Breast epithelium (tissue), 4 donors: ENCODE measurements at places on chromosomes 12 and 14.

DNA sequence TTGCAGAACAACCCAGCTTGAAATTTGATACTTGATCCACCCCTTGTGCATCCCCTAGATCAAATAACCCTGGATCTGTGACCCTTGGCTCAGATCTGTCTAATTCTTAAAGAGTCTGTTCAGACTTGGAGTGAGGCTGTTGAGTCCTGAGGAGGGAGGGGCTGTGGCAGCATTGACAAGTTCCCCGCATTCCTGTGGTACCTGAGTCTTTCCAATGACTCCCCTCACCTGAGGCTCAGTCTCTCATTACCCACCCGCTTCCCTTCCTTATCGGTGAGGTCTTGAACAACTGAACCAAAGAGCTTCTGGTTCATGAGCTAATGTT is 16.1 kb upstream of the HDAC7 start:
- peak overlapping the region; percentile 29 for H3K27ac ChIP-seq
- no peak overlapping the region for H3K4me3 ChIP-seq
- H3K4me1 ChIP-seq = peaks cover 9% of the 10 kb centered on the region
- no peaks in the 10 kb centered on the region for H3K27me3 ChIP-seq

GRCh38 chr14:50944647-50945413 is 547 bp upstream of the PYGL start:
- DNase-seq = peak; percentile 61
- H3K4me1 ChIP-seq = no peaks in the 10 kb centered on the region

DNA sequence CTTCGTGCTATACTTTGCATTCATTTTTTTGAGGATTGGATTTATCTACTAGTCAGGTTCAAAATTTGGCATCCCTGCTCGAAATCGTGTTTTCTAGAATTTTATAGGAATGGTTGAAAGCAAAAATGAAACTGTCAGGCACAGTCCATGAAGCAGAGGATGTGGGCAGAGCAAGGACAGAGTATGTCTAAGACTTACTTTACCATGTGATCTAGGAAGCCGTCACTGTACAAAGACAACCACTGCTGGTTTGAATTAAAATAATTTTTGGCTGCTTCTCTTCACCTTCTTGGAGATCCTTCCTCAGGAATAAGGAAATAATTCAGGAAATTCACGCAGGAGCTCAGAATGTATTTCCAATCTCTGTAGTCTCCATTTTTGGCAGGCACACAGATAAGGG is 31.6 kb upstream of the SGPP1 start:
- H3K4me3 ChIP-seq = no peak overlapping the region
- no peaks in the 10 kb centered on the region for H3K4me1 ChIP-seq
- DNase-seq = no peak
- H3K36me3 ChIP-seq = no peaks in the 10 kb centered on the region
- H3K27ac ChIP-seq = no peak overlapping the region

DNA sequence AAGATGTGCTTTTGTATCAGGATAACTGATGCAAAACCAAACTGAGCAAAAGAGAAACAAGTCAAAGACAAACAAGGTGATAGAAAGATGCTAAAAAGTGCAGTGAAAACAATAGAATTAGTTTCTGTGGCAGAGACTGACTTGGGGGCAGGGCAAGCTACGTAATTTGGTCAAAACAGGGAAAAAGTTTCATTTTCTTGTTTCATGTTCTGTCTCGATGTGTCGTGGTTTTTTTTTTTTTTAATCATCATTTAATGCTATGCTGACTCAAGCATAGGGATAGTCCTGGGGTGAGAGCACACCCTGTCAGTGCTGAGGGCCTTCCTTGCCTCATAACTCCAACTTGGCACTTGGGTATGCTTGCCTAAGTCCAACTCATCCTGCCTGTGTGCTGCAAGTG is 144.1 kb upstream of the PTPRQ start:
- no peak for DNase-seq
- H3K36me3 ChIP-seq = no peaks in the 10 kb centered on the region
- H3K27ac ChIP-seq = no peak overlapping the region
- H3K4me3 ChIP-seq = no peak overlapping the region
- H3K4me1 ChIP-seq = no peaks in the 10 kb centered on the region

- no peak for DNase-seq
- no peaks in the 10 kb centered on the region for H3K36me3 ChIP-seq
- no peaks in the 10 kb centered on the region for H3K27me3 ChIP-seq
- H3K4me3 ChIP-seq = no peak overlapping the region
- no peaks in the 10 kb centered on the region for H3K4me1 ChIP-seq
Measured at GRCh38 chr14:50021261-50022031, 94.9 kb downstream of the VCPKMT start.

DNA sequence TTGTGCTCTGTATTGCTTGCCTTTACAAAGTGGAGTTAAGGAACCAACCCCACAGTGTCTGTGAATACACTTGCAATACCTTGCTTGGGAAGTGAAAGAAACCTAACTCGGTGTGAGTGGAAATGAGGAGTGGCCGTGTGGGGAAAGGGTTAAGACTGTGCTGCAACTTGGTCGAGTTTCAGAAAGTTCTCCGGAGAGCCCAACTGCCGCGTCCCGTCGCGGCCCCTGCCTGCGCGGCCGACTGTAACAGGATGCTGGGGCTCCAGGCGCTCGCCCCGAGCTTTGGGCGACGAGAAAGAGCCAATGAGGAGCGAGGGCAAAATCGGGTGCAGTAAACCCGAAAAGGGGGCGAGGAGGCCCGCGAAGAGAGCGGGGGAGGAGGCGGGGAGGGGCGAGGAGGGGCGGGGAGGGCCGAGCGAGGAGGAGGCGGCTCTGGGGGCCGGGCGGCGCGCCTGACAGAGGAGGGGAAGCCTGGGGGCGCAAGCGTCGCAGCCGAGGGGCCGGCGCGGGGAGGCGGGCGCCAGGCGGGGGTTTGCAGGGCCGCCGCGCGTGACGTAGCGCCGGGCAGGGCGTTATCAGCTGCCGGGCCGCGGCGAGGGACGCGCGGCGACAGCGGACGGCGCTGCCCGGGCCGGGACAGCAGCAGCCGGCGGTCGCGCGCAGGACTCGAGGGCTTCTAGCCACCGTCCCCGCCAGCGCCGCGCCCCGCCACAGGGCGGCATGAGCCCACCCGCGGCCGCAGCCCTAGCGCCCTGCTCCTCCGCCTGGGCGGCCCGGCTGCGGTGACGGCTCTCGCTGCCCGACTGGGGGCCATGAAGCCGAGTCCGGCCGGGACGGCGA is at the start of gene DACT1:
Gene DACT1, plus strand, starts transcription at position 572 of the 840 bp plus-strand sequence. Its CDS starts 241 bp downstream, at position 813.
- no peaks in the 10 kb centered on the region for H3K4me1 ChIP-seq
- peak within 1 kb of the TSS; percentile 72 for H3K4me3 ChIP-seq
- H3K27ac ChIP-seq = peak within 1 kb of the TSS; percentile 79
- no peaks in the 10 kb centered on the region for H3K36me3 ChIP-seq

DNA sequence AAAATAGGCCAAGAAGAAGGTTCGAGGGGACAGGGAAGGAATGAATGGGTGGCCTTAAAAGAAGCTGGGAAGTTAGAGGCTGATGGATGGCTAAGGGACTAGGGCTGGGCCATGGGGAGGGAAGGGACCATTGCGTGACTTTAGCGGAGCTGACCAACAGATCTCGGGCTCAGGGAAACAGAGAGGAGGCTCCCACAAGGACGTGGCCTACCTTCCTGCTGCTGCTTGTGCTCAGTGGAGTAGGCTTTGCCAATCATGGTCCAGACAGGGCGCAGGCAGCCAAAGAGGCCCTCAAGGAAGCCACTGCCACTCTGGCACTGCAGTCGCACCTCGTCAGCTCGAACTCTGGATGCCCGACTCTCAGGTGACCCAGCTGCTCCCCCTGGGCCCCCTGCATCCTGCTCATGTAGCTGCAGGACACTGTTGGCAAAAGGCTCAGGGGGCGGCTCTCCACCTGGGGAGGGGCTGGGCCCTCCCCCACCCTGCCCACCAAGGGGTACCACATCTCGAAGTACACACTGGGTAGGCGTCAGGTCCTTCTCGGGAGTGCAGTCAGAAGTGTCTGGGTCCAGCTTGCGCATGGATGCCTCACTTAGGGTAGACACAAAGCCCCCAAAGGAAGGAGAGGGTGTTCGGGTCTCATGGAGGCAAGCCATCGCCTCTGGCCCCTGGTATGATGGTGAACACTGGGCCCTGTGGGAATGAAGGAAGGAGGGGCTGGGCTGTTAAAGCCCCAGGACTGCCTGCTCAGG is 12.3 kb downstream of the MAP3K12 start:
- H3K36me3 ChIP-seq = no peaks in the 10 kb centered on the region
- no peaks in the 10 kb centered on the region for H3K4me1 ChIP-seq
- no peaks in the 10 kb centered on the region for H3K27me3 ChIP-seq
- no peak overlapping the region for H3K4me3 ChIP-seq
- no peak for DNase-seq

DNA sequence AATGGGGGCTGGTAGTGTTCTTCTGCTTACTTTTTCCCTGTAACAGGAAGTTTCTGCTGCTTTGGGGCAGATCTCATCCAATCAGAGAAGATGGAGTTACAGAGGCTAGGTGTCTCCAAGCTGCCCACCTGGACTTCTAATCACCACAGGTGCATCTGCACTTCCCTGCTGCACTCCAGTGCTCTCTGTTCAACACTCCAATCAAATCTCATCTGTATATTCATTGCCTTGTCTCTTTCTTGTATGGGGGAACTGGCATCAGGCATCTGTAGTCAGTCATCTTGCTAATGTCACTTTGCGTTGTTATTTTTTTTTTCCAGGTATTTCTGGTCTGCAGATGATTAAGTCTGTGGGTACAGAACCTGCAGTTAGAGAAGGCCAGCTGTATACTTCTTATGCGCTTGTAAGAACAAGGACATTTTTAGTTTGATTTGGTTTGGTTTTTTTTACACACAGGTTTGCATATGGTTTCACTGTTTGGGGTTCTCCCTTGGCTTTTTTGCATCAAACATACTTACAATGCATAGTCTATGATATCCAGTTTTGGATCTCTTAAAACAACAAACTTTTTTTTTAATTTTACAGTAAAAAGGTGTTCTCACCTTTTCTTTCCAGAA is 116.0 kb downstream of the METTL25 start:
- H3K4me3 ChIP-seq = no peak overlapping the region
- DNase-seq = no peak
- H3K27me3 ChIP-seq = no peaks in the 10 kb centered on the region

DNA sequence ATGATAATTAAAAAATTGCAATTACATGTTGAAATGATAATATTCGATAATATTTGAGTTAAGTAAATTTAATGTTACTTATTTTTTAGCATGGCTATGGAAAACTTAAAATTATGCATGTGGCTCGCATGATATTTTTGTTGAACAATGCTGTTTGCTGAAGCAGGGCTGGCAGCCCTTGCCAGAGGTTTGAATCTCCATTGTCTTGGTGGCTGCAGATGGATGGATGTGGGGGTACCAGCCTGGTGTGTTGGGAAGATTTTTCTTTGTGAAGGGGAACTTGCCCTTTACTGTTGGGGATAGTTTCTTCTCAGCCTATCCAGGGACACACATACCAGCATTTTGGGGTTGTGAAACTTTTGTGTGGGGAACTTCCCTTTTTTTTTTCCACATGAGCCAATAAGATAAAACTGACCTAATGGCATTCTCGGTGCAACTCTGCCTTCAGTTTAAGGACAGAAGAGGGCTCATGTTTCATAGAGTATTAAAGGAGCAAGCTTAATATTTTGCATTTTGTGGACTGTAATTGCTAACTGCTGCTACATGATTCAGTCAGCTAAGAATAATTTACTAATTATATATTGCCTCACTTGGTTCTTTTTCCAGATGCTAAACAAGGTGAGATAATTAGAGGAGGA is 8.8 kb downstream of the RASSF3 start:
- no peaks in the 10 kb centered on the region for H3K27me3 ChIP-seq
- no peaks in the 10 kb centered on the region for H3K4me1 ChIP-seq
- no peak for DNase-seq
- H3K4me3 ChIP-seq = no peak overlapping the region
- H3K36me3 ChIP-seq = no peaks in the 10 kb centered on the region

DNA sequence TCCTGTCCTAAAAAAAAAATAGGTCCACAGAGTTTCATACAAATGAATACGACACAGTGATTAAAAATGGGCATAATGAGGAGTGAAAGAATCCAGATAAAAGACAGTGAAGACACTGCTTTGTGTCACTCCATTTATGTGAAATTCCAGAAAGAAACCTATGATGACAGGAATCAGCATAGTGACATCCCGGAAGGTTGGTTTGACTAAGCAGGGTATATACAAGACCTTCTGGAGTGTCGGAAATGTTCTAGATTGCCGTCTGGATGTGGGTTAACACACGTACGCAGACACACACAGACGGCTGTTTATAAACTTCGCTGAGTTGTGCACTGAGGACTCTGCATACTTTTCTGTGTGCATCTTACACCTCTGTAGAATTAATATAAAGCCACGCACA is 13.2 kb upstream of the CACNA2D4 start:
- H3K4me3 ChIP-seq = no peak overlapping the region
- H3K4me1 ChIP-seq = no peaks in the 10 kb centered on the region
- no peaks in the 10 kb centered on the region for H3K27me3 ChIP-seq
- no peaks in the 10 kb centered on the region for H3K36me3 ChIP-seq
- no peak for DNase-seq

DNA sequence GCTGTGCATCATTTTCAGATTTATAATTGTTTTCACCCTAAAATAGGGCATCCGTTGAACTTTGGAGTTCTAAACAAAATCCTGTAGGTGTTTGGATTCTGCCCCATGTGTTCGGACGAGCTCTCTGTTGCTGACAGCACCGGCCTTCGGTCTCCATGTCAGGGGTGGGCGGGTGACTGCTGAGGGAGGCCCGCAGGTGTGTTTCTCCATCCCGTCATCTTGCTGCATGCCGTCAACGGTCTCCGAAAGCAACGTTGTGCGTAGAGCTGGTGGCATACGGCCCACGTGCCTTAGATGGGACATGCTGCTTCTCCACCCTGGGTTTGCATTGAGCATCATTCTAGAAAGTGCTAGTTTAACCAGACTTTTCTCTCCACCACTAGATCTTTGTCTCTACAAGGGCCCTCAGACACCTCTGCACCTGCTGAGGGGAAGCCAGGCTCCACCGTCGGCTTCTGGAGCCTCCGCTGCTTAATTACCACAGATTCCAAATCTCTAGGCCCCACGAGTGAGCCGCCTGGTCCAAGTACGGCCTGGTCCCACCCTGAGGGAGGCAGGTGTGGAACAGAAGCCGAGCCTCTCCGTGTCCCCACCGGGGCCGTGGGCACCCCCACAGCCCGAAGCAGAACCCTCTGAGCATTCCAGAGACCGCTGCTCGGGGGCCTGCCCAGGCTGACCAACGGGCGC is 15.7 kb upstream of the AMN start:
- H3K4me1 ChIP-seq = no peaks in the 10 kb centered on the region
- DNase-seq = no peak
- H3K36me3 ChIP-seq = no peaks in the 10 kb centered on the region
- no peaks in the 10 kb centered on the region for H3K27me3 ChIP-seq

DNA sequence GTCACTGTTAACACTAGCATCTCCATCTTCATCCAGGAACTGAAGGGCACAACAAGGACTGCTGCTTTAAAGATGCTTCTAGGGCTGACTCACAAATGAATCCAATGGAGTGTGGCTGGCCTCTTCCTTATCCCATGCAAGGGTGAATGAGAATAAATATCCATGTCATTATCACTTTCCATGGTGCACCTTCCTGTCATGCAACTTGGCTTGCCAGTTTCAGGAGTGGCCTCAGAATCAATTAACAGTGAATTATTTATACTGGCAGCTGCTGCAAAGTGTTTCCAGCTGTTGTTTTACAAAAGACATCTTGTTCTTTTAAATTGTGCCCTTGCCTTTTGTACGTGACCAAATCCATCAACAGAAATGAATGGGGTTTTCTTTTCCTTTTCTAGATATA is 499.3 kb upstream of the TMEM132C start:
- no peak overlapping the region for H3K4me3 ChIP-seq
- DNase-seq = no peak
- no peaks in the 10 kb centered on the region for H3K36me3 ChIP-seq
- H3K27me3 ChIP-seq = no peaks in the 10 kb centered on the region
- H3K27ac ChIP-seq = no peak overlapping the region

- no peak for DNase-seq
- no peaks in the 10 kb centered on the region for H3K27me3 ChIP-seq
- H3K4me1 ChIP-seq = no peaks in the 10 kb centered on the region
- H3K4me3 ChIP-seq = no peak overlapping the region
Measured at GRCh38 chr12:130787445-130788410, 51.3 kb downstream of the STX2 start.
